ENCODE measurements at places on chromosomes 3 and 15.

- DNase-seq = no peak
Measured at GRCh38 chr3:153289334-153289808, 127.3 kb downstream of the RAP2B start.

DNA sequence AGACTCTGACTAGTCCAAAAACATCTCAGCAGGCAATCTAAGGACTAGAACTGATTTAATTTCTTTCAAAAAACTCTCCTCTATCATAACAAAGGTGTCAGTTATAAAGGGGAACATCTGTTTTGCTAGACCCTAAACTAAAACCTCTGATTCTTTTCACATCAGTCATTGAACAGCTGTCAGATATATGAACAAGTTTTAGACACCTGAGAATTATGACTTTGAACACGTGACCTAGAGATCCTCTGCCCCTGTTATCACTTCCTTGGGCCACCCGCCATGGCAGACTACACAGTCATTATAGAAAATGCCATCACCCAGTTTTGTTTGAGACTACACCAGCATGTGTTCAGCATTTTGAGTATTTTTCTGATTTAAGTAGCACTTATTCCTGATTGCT is 282.3 kb upstream of the TBL1XR1 start:
- DNase-seq = no peak

GRCh38 chr3:93988283-93988682 is 8.3 kb downstream of the ARL13B start:
- DNase-seq = no peak

GRCh38 chr3:18124501-18124900 is 300.6 kb downstream of the SATB1 start:
- DNase-seq = no peak

- no peak for DNase-seq
Measured at GRCh38 chr3:72254483-72254882, 469.5 kb upstream of the PROK2 start.

DNA sequence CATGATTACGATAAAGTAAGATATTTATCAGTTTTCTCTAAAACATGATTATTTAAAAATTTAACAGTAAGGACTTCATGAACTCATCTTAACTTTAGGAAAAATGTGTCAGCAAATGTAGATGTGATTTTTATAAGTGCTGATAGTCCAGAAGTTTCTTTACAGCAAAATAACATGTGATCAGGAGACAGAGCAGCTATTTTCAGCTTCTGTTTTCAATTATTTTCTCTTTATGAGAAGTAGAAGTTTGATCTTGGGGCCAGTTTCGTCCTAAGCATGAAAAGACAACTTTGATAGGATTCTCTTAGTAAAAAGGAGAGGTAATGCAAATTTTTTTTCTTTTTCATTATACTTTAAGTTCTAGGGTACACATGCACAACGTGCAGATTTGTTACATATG is 96.5 kb upstream of the TSPAN3 start:
- no peak for DNase-seq

DNA sequence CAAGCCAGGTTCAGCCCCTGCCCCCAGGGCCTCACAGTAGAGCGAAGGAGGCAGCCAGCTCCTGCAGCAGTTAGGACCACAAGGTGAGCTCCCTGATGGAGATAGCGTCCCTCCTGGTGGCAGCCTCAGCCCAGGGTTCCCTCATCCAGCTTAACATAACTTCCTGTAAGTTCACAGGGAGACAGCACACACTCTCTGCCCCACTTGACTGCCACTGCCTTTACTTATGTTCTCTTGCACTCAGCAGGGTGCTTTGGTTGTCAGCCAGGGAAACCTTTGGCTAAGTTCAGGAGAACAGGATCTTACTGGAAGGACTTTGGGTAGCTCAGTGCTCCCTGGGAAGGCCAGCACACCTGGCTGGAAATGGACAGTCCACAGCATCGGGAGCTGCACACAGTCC is 10.9 kb downstream of the KBTBD13 start:
- no peak for DNase-seq
